ENCODE measurements at places on chromosomes 2 and 18. TPM values are rescaled to one million over a fixed set of nuclear protein-coding genes. Genes with fewer than 3 reads are reported as not detected.

The IL18R1 gene
- total RNA-seq = 0.45 TPM

The CROCC2 gene
- total RNA-seq = not detected

The CDH2 gene
- total RNA-seq = 0.11 TPM

The CHST9 gene
- 0.68 TPM for total RNA-seq

The LYG2 gene
- total RNA-seq = not detected

The ZNF892 gene
- total RNA-seq = 4.7 TPM

The ANKRD62 gene
- under 0.01 TPM for total RNA-seq

The HOXD13 gene
- not detected for total RNA-seq

The CPS1 gene
- total RNA-seq = 8.9 TPM

The CNTNAP5 gene
- not detected for total RNA-seq

The FBXO15 gene
- 0.13 TPM for total RNA-seq

The TTN gene
- 0.19 TPM for total RNA-seq

The STARD6 gene
- total RNA-seq = not detected

The MRPL53 gene
- 10.7 TPM for total RNA-seq

The DSEL gene
- total RNA-seq = 0.75 TPM

The HOXD10 gene
- not detected for total RNA-seq

The IL37 gene
- total RNA-seq = not detected

The GALNT14 gene
- total RNA-seq = 18.6 TPM

The DSG1 gene
- 10.5 TPM for total RNA-seq

The WNT6 gene
- 0.73 TPM for total RNA-seq

The CABLES1 gene
- 9.6 TPM for total RNA-seq

The ALPG gene
- total RNA-seq = not detected

The PRSS56 gene
- total RNA-seq = not detected

The ASIC4 gene
- not detected for total RNA-seq

The SRD5A2 gene
- not detected for total RNA-seq

The CYTIP gene
- 12.4 TPM for total RNA-seq

The ST8SIA3 gene
- not detected for total RNA-seq

The AKAIN1 gene
- not detected for total RNA-seq

The KLHL29 gene
- total RNA-seq = 3.4 TPM

The PCARE gene
- not detected for total RNA-seq

The SKOR2 gene
- not detected for total RNA-seq

The ICOS gene
- 0.85 TPM for total RNA-seq

The CCL20 gene
- total RNA-seq = 57.2 TPM

The CCDC85A gene
- 2.1 TPM for total RNA-seq

Measured in esophagus squamous epithelium (tissue), 5 donors.